ENCODE measurements at places on chromosomes 7 and 10. TPM values are rescaled to one million over a fixed set of nuclear protein-coding genes. Genes with fewer than 3 reads are reported as not detected.
A peak's percentile ranks its signal among the peaks of the same experiment; 100 is the strongest.

DNA sequence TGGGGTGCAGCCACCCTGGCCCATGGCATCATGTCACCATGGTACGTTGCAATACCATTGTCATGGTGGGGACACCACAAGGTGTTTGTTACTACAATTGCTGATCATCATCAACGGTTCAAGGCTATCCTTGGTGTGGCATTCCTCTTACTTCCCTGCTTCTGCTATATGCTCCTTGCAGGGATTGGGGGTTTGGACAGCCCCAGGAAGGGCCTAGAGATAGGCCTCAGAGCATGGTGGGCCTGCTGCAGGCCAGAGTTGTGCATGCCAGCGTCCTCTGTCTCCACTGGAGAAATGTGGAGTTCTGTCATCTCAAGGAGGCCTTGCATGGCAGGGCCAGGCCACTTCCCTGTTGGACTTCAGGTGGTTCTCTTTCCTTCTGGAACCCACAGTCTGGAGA, 234.6 kb upstream of the MKI67 start:
- DNase-seq, result no peak

ARHGEF5 gene
- 0.80 TPM for total RNA-seq

DNA sequence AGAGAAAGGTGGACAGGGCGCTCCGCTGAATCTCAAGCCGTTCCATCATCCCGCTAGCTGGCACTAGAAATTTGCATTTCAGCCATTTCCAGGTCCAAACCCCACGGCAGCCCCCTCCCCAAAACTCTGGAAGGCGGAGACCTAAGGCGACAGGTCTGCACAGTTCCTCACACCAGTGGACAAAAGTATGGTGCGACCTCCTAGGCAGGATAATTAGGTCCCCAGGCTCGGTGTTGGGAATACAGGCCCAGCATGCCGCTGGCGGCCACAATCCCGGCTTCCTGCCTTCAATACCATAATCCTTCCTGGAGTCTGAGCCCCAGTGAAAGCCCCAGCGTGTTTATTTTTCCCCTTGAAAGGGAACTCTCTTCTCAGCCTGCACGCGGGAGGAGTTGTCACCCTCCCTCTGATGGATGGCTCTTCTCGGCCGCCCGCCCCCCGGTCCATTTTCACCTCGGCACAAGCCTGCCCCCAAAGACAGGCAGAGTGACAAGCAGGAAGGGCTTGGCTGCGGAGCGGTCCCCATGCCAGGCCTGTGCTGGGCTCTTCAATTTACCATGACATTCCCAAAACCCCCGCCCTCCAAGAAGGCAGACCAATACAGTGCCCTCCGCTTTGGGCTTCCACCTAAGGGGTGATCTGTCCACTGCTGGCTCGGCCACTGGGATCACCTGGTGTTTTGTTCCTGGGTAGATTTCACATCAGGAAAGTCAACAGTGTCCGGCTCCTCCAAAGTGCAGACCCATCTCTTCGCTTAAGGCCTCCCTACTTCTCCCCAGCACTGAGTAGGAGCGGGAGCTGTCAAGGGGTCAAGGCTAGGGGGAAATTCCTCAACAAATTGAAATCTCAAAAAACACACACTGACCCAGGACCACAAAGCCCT, 2.2 kb downstream of the FGFR2 start:
- DNase-seq, result no peak

GRCh38 chr7:36802459-36803135, 78.3 kb upstream of the AOAH start:
- DNase-seq, result no peak

GRCh38 chr7:133770863-133771492, 356.2 kb upstream of the LRGUK start:
- DNase-seq, result no peak

MTPN gene
- total RNA-seq, result 67.9 TPM

- no peak for DNase-seq
Observed at GRCh38 chr10:10833955-10834354, 183.7 kb upstream of the CELF2 start.

GRCh38 chr7:43071604-43072003, 40.8 kb upstream of the HECW1 start:
- DNase-seq, result no peak

ABCB1 gene
- 1.0 TPM for total RNA-seq

- DNase-seq, result peak; percentile 87
Observed at GRCh38 chr10:119409906-119410305, 132.6 kb downstream of the RGS10 start.

GRCh38 chr7:260441-261281, 29.3 kb upstream of the FOXL3 start:
- DNase-seq, result peak; percentile 11

- DNase-seq, result no peak
Observed at GRCh38 chr10:21675157-21675796, 141.2 kb downstream of the MLLT10 start.

DNA sequence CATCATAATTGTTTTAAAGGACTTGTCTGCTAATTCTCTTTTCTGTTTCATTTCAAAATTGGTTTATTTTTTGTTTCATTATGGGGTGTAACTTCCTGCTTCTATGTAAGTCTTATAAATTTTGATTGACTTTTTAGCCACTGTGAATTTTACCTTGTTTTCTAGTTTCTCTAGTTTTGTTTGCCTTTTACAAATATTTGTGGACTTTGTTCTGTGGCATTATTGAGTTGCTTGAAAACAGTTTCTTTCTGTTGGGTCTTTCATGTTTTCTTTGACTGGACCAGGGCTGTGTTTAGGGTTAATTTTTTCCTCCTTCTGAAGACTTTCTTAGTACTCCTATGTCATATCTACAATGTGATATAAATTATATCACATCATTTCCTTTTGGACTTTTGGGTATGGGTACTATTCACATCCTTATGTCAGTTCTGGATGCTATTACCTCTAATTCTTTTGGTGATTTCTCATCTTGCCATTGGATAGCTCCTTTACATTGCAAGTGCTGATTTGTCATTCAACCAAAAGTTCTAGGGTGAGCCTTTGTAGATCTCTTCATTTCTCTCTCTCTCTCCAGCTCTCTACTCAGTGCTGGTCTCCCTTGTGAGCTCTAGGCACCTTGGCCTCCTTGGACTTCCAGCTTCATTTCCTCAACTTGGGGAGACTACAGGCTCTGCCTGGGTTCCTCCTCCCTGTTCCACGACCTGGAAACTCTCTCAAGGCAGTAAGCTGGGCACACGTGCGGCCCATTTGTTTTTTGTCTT, 36.9 kb downstream of the MLLT10 start:
- DNase-seq, result no peak

- DNase-seq, result no peak
Observed at GRCh38 chr10:24176658-24177057, 32.3 kb upstream of the KIAA1217 start.

SEC23IP gene
- total RNA-seq, result 27.9 TPM

SAMD9L gene
- total RNA-seq, result 3.7 TPM

PRSS37 gene
- total RNA-seq, result not detected

- no peak for DNase-seq
Observed at GRCh38 chr10:36303896-36304295, 661.8 kb upstream of the FZD8 start.

GRCh38 chr7:21542891-21543527, at the start of gene DNAH11:
DNAH11 (plus strand) TSS chr7:21543039; CDS start chr7:21543246, 207 bp downstream.
- DNase-seq, result peak; percentile 28

GRCh38 chr7:25884265-25884828, 267.7 kb upstream of the NFE2L3 start:
- DNase-seq, result no peak

GRCh38 chr7:127654404-127655394, 2.7 kb downstream of the SND1 start:
- no peak for DNase-seq

- no peak for DNase-seq
Observed at GRCh38 chr7:47664650-47665195, 82.8 kb upstream of the TNS3 start.

DNA sequence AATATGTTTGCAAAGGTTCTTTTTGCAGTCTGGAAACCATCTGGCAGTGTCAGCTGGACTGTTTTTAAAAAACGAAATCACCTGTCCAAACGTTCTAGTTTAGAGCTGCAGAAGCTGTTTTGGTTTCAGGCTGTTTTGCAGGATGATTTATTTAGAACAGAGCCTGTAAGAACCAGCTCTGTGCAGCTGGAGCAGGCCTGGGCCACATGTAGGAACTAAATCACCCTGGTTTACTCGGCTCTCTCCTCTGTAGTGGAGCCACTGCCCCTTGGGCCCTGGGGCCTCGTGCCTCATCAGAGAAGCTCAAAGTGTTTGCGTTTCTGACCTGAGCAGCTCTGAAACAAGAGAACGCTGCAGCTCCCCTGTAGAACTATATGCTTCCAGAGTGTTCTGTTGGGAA, 142.5 kb downstream of the ACTR3B start:
- DNase-seq, result no peak

- DNase-seq, result no peak
Observed at GRCh38 chr7:144388950-144389349, 14.5 kb downstream of the NOBOX start.

CCDC71L gene
- 6.0 TPM for total RNA-seq

DNA sequence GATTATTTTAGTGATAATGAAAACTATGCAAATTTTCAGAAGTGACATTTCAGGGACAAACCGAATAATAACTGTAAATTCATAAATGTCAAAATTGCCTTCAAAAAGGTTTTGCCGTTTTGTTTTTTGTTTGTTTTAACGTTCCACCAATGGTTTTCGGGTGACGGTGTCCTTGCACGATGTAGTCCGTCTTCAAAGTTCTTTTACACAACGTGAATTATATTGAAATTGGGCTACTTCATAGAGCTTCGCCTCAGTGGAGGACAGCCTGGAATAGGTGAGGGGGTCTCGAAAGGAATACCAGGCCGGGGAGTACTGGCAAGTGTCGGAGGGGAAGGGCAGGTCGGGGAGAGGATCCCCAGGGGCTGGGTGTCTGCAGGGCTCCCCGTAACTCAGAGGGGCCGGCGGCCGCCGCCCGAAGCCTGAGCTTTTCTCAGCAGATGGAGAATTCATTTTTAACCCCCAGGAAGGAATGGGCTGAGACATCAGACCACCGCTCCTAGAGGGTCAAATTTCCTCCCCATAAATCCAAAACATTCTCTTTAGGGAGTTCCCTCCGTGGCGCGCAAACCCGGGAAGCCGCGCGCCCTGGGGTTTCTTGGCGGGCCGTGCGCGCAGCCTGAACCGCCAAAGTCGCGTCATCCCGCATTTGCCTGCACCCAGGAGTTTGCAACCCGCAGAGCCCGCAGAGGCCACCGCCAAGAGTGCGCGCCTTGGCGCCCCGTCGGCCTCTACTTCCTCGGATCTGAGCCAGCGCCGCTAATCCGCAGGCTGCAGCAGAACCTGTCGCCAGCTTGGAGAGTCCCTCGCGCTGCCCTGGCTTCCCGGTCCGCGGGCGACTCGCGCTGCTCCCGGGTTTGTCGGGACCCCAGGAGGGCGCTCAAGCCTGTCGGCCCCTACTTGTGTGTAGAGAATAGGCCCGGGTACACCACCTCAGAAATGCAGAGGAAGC, 17.3 kb upstream of the EVX1 start:
- DNase-seq, result no peak

ANLN gene
- total RNA-seq, result 2.1 TPM

- peak; percentile 3 for DNase-seq
Observed at GRCh38 chr7:27179030-27179429, 4.9 kb upstream of the HOXA10 start.

DNA sequence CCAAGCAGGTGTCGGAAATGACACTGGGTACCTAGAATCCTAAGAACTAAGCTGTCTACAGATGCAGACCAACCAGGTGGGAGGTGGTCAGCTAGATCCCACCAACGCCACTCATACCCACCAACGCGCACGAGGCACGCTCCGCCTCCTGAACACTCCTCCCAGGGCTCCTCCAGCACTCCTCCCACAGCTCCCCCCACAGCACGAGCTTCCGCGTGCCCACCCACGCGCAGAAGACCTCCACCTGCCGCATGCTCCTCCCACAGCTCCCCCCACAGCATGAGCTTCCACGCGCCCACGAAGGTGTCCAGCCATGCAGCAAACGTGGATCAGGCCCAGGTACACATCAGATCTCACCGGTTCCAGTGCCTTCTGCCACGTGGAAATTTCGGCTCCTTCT, 196.0 kb downstream of the MAD1L1 start:
- DNase-seq, result peak; percentile 3

DNA sequence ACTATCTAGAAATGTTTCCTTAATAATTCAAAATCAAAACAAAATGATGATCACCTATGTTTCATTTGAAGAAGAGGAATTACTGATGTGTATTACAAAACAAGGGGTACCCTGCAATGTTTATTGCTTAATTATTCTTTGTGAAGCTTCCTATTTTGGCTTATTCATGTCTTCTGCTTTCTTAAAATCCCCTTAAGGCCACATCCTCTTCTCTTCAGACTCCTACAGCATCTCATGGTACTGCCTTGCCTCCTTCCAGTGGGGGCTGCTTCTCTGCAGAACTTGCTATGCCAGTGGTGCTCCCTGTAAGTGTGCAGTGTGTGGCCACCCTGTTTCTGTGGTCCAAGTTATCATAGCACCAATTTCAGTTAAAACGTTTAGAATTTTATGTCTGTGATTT, 35.0 kb downstream of the CCDC146 start:
- no peak for DNase-seq

CABCOCO1 gene
- not detected for total RNA-seq

DNA sequence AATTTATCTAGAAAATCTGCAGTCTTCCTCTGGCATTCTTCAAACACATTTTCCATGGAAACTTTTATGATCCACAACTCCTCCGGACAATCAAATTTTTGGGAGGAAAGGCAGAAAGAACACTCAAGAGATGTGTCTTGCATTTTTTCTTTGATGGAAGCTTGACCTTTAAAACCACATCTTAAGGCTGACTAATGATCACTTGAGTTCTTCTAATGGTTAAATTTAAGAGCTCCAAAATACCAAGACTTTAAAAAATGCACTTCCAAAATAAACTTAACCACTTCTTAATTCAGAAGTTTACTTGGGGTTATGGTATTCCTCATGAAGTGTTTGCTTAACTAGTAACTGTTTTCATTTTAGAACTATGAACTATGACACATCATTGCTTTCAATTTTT, 43.3 kb downstream of the ETV1 start:
- no peak for DNase-seq

DNA sequence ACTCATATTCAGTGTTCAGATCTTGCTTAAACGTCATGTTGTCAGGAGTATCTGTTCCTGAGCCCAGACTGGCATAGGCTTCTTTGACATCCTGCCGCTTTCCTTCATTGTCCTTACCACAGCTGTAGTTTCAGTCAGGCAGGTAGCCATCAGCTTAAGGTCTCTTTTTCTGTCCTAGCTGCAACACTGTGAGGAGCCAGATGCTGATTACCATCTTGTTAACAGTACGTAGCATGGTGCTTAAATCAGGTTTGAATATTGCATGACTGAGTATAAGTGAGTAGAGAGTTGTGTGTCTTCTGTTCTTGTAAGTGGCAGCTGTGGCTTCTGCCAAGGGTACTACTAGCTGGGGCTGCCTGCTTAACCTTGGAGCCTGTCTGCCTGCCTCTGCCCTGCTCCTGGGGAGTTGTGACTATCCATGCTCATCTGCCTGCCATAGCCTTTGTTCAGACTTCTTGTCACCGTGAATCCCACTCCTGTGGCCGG, 92.6 kb downstream of the MAPK8 start:
- no peak for DNase-seq

FRAT1 gene
- 4.2 TPM for total RNA-seq

- DNase-seq, result no peak
Observed at GRCh38 chr10:91566115-91566514, 66.8 kb downstream of the PPP1R3C start.

GSTO2 gene
- total RNA-seq, result 0.80 TPM
